Right lobe of liver (tissue), 6 donors: ENCODE measurements at places on chromosomes 2 and 18. TPM values are rescaled to one million over a fixed set of nuclear protein-coding genes. Genes with fewer than 3 reads are reported as not detected.
A peak's percentile ranks its signal among the peaks of the same experiment; 100 is the strongest.

DNA sequence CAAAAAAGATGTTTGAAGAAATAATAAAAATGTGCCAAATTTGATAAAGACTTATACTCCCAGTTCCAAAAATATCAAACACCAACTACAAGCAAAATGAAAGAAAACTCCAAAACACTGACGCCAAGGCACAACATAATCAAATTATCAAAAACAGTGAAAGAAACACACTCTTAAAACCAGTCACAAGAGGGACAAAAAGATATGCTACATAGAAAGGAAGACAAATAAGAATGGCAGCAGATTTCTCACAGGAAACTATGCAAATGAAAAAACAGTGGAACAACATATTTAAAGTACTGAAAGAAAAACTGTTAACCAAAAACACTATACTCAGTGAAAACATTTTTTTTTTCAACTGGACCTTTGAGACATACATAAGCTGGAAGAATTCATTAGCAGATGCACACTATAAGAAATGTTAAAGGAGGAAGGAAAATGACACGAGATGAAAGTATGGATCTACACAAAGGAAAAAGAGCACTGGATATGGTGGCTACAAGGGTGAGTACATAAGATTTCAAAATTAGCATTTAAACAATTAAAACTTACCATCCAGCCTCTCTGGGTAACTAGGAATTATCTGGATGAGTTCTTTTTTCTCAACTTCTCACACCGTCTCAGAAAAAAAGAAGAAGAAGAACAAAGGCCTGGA lies 94.0 kb upstream of the ACVR1C start:
- DNase-seq: no peak

- DNase-seq: no peak
These were observed 27.2 kb downstream of the CHST10 start for GRCh38 chr2:100390001-100390940.

GRCh38 chr2:179613701-179614100 lies 247.7 kb downstream of the ZNF385B start:
- DNase-seq: no peak

- peak; percentile 84 for DNase-seq
These were observed 67.4 kb downstream of the STEAP3 start for GRCh38 chr2:119290859-119291587.

DNA sequence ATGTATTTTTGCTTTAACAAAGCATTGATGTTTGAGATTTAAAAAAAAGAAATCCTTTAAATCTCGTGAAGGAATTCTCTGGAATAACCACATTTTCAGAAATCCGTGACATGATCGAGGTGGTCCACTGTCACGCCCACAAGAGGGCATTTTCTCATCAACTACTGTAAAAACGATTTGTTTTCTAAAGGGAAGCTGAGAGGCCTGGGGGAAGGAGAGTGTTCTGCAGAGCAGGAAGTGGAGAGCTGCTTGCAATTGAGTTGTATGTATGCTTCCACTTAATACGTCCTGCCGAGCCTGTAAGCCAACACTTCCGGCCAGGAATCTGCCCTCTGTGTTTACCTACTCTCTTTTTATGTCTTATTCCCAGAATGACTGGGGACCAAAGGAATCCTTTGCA lies 19.4 kb downstream of the KLHL29 start:
- no peak for DNase-seq

The COLEC12 gene
- 0.12 TPM for total RNA-seq

The RAB27B gene
- total RNA-seq: 0.89 TPM
